ENCODE measurements at places on chromosomes 11 and 22.

DNA sequence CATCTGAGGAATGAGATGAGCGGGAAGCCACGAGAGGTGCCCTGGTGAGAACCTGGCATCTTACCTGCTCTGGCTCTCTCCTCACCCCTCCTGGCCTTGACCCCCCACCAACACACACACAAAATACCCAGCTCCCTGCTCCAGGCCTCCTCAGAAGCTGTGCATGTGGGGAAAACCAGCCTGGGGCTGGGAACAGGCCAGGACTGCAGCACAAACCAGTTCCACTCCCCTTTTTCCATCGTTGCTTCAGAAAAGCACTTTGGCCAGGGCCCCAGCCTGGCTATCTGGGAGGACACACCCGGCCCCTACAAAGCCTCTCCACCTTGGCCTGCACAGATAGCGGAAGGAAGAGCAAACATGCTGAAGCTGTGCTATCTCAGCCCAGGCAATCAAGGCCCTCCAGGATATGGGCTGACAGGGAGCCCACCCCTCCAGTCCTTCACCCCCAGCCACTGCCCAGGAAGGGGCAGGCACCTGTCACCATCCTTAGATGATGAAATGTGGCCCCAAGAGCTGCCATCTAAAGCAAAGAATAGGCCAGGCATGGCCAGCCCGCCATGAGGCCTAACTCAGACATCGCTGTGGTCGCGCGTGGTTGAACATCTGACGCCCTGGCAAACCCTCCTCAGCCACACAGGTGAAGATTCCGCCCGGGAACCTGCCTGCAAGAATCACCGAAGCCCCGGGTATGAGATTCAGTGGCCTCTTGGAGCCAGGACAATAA lies 35.4 kb downstream of the PISD start:
- DNase-seq = no peak

DNA sequence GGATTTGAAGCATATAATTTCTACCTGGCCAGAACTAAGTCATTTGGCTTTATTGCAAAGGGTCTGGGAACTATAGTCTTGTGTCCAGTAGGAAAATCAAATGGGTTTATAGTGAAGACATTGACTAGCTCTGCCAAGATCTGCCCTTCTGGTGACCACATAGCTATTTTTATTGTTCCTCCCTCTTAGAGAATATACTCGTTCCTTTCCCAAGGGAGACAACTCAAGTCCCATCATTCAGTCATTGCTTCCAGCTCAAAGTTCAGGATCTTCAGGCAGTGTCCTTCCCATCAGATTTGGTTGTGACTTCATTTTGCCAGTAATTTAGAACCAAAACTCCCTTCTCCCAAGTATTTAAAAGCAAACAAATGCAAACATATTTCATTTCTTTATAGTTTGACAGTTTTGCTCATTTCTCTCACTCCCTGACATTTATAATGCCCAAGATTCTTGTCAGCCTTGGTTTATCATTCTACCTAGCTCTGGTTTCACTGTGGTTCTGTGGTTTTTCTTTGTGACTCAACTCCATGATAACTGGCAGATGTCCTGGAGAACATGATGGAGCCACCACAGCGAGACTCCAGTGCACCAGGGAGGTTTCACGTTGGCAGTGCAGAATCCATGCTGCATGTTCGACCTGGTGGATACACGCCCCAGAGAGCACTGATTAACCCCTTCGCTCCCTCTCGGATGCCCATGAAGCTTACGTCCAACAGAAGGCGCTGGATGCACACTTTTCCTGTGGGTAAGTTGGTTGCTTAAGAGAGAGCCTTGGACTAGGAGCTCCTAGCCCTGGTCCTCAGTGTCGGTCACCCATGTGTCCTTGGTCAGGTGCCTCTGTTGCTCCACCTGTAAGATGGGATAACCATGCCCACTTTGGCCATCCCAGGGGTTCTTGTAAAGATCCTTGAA lies 64.9 kb downstream of the DEPDC5 start:
- DNase-seq = peak; percentile 20

DNA sequence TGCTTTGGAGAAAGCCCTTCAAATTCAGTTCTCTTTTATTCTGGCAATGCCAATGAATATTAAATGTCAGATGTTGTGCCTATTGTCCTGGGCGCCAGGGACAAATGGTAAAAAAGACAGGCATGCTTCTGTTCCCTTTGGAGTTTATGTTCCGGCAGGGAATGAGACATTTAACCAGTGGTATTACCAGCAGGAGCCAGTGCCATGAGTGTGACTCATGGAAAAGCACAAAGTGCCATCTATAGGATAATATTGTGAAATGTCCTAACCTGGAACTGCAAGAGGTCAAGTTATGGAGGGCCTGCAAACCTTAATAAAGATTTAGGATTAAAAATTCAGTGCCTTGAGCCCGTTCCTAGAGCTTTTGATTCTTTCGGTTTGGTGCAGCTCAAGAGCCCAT lies 39.5 kb downstream of the REXO2 start:
- DNase-seq = peak; percentile 32

DNA sequence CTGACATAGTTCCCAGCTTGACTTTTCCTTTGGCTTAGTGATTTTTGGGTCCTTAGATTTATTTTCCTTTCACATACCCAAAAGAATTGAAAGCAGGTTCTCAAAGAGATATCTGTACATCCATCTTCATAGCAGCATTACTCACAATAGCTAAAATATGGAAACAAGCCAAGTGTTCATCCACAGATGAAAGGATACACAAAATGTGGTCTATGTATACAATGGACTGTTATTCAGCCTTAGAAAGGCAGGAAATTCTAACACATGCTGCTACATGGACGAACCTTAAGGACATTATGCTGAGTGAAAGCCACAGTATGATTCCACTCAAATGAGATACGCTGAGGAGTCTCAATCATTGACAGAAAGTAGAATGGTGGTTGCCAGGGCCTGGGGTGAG lies 171.8 kb downstream of the IGLL1 start:
- no peak for DNase-seq

DNA sequence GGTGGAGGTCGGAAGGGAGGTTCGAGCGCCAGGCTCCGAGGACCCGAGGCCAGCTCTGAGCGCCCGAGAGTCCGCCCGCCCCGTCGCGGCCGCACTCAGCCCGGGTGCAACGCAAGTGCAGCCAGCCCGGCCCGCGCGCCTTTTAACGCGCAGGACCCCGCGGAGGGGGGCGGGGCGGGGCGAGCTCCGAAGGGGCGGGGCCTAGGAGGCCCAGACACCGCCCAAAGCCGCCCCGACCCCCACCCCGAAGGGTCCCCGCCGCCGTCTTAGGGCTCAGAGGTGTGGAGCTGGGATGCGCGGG lies at the start of gene PHOX2A:
Gene PHOX2A, minus strand, starts transcription at position 117 of the 301 bp plus-strand sequence. CDS start 172 bp downstream, outside the sequence.
- no peak for DNase-seq

GRCh38 chr11:118878163-118878563 lies 5.5 kb upstream of the CXCR5 start:
- no peak for DNase-seq

GRCh38 chr11:103091064-103091800 lies 728 bp downstream of the DCUN1D5 start:
- DNase-seq = peak; percentile 34

DNA sequence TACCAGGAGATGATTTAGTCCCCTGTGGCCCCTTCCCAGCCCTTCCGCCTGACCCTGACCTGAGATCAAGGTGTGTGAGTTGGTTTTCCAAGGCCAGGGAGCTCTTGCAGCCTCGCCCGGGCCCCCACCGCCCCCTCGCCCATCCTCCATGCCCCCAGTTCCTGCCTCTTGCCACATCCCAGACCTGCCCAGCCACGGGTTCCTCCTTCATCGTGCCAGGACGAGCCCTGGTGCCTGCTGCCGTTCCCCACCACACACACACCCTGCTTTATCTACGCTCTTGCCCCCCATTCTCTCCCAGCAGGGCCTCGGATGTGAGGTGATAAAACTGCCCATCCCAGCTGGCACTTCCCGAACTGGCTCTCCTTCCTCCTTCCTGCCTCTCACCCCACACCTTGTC lies 1.4 kb upstream of the LIF start:
- no peak for DNase-seq

DNA sequence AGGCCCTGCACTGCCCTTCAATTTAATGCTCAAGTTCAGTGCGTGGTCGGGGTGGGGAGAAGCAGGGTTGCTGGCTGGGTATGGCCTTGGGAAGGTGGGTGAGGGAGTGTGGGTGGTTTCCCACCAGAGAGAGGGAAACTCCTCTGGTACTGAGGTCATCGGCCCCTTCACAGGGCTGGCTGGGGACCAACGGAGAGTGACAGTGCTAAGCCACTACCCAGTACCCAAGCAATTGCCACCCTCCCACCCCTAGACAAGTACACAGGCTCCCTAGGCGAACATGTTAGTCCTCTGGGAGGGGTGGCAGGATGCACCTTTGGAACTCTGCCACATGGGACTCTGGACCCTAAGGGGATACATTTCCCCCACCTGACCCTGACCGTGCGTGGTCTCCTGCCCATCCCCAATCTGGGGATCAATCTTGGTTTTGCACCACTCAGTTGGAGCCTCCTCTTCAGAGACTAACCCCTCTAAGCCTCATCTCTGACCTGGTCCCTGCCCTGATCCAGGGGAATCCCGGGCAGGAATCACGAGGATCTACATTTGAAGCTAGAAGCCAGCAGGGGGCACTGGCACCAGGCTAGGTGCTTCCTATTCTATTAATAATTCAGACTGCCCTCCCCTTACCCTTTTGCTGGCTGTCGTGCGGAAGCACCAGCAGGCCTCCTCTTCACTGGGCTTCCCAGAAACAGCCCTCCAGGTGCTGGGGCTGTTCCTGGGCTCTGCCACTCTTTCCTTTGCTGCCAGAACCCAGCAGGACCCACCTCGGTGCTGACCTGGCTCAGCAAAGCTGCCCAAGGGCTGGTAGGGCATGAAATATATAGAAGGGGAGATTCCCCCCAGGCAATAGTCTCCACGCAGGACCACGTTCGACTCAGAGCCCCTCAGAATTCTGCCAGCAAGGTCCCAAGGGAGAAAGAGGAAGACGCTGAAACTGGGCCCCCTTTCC lies 377.7 kb downstream of the TENM4 start:
- DNase-seq = peak; percentile 40

- no peak for DNase-seq
These were observed 5.1 kb downstream of the TTC38 start for GRCh38 chr22:46272762-46273431.

- no peak for DNase-seq
These were observed 85.2 kb downstream of the APOL5 start for GRCh38 chr22:35802885-35803284.

- DNase-seq = no peak
These were observed 59.9 kb downstream of the SLC1A2 start for GRCh38 chr11:35359321-35360054.
